ENCODE measurements at places on chromosomes 16 and 17.

- DNase-seq: no peak
Observed at GRCh38 chr17:49000943-49001342, 3.8 kb downstream of the IGF2BP1 start.

DNA sequence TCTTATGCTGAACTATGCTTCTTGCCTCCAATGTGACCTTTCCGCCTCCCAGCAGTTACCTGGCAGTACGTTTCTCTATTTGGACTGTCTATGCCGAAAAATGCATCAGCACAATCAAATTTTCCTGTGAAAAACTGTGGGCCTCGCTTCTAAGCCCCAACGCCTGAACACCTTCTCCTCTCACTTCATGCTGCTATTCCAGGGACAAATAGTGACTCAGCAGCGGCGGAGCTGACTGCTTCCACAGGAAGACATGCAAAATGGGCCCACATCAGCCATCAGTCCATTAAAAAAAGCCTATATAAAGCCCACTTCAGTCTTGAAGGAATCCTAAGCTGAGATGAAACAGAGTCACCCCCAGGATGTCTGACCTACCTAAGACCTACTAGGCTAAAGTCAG is 10.5 kb upstream of the PIP4K2B start:
- DNase-seq: no peak

- peak; percentile 60 for DNase-seq
Observed at GRCh38 chr17:19369846-19370492, 7.4 kb upstream of the B9D1 start.

DNA sequence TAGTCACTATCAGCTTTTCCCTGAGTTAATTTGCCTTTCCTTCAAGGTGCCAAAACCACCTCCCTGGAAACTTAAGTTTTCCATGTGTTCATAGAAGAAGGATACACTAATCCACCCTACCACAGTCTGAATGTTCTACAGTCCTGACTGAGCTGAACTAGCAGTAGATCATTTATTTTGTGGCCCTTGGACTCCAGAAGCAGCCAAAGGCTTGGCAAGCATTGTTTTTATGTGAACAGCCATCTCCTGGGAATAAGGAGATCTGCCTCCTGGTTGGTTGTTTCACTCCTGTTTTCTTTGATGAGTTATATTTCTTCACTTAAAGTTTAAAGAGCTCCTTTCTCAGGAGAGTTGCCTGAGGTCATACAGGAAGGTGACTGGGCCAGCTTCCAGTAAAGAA is 634.6 kb upstream of the SOX9 start:
- no peak for DNase-seq

- DNase-seq: no peak
Observed at GRCh38 chr17:62950067-62950466, 16.0 kb upstream of the TANC2 start.

GRCh38 chr16:88430524-88431446 is 22.3 kb upstream of the ZFPM1 start:
- peak; percentile 34 for DNase-seq

GRCh38 chr16:59597269-59597668 is 863.2 kb upstream of the GOT2 start:
- DNase-seq: no peak

DNA sequence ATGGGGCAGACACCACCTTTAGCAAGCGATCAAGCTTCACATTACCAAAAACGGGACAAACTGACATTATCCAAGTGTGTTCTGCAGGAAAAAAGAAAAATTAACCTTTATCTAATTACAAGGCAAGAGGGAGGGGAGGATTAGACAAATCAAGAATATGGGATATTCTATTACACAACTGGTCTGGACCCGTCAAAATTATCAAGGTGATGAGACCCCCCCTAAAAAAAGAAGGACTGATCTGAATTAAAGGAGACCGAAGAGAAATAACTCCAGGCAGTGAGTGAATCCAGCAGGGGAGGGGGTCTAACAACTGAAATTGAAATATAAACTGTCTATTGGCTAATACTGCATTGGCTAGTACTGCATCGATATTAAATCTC is 424 bp upstream of the NUBP1 start:
- no peak for DNase-seq

DNA sequence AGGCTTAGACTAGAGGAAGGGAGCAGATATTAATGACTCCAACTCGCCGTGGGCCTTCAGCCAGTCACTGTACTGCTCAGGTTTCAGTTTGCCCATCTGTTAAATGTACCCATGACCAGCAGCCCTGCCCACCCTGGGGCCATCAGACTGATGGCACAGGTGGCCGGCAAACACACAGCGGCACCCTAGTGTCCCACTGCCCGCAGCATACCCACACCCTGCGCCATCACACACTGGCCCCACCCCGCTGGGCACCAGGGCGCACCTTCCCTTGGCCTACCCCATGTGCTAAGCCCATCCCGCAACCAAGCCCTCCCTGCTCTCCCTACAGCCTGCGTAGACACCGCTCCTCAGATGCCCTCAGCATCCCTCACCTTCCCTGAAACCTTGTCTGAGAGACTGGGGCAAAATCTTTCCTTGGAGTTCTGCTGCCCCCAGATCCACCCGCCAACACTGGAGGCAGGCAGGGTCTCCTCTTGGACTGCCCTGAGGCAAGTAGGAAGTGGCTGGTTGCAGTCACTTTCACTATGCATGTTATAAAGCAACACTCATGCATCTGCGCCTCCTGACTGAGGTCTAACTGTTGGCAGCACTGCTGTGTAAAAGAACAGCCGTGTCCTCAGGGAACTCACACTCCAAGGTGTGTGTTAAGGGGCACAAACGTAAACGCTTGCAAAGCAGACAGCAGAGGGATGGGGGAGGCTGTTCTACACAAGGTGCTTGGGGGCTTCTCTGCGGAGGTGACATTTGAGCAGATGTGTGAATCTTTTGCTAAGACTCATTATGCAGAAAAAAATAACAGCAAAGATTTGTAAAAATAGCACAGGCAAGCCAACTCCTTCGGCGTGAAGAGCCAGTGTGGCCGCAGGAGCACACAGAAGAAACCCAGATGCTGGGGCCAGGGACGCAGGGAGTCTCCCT is 6.7 kb upstream of the BCAR1 start:
- no peak for DNase-seq

- DNase-seq: no peak
Observed at GRCh38 chr16:46627746-46628145, 6.6 kb upstream of the SHCBP1 start.

- DNase-seq: no peak
Observed at GRCh38 chr17:47280072-47280811, 26.6 kb downstream of the ITGB3 start.

DNA sequence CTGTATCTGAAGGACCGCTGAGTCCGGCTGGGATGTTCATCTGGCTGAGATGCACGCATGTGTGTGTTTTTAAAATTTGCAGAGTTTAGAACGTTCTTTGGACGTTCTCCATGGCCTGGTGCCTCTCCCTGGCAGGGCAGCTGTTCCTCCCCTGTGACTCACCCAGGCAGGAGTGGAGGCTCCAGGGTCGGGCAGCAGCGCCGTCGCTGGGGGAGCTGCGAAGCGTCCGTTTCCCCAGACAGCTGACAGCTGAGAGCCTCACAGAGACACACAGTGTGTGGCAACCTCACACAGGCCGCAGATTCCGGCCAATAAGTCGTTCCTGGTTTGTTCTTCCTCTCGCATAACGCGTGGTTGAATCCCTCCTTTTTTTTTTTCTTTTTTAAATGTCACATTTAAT is 80.6 kb downstream of the OR1D5 start:
- DNase-seq: no peak

GRCh38 chr16:85521552-85522307 is 91.4 kb upstream of the GSE1 start:
- DNase-seq: no peak

DNA sequence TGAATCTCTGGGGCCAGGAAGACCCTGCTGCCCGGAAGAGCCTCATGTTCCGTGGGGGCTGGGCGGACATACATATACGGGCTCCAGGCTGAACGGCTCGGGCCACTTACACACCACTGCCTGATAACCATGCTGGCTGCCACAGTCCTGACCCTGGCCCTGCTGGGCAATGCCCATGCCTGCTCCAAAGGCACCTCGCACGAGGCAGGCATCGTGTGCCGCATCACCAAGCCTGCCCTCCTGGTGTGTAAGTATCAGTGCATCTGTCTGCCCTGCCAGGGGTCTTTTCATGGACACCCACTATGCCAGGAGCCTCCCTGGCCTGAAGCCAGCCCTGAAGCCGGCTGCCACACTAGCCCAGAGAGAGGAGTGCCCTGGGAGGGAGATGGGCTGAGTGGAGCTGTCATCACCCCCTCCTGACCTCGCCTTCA is at the start of gene CETP:
CETP (plus strand) TSS at position 100 of the 431 bp plus-strand sequence; CDS start at position 130, 30 bp downstream.
- no peak for DNase-seq

DNA sequence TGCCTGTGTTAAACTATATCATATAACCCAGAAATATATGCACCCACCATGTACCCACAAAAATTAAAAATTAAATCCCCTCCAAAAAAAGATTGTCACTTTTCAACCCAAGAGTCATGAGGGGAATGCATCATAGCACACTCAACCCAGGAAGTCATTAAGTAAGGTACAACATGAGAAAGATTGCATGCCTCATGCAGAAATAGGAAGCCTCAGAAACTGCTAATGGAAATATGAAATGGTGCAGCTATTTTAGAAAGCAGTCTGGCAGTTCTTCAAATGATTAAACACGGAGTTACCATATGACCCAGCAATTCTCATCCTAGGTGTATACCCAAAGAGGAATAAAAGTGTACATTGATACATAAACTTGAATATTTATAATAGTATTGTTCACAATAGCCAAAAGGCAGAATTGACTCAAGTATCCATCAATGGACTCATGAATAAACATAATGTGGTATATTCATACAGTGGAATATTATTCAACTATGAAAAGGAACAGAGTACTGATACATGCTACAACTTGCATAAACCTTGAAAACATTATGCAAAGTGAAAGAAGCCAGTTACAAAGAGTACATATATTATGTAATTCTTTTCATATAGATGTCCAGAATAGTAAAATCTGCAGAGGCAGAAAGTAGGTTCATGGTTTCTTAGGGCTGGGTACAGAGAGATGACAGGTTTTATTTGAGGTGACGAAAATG is 70.4 kb downstream of the TMEM100 start:
- no peak for DNase-seq

DNA sequence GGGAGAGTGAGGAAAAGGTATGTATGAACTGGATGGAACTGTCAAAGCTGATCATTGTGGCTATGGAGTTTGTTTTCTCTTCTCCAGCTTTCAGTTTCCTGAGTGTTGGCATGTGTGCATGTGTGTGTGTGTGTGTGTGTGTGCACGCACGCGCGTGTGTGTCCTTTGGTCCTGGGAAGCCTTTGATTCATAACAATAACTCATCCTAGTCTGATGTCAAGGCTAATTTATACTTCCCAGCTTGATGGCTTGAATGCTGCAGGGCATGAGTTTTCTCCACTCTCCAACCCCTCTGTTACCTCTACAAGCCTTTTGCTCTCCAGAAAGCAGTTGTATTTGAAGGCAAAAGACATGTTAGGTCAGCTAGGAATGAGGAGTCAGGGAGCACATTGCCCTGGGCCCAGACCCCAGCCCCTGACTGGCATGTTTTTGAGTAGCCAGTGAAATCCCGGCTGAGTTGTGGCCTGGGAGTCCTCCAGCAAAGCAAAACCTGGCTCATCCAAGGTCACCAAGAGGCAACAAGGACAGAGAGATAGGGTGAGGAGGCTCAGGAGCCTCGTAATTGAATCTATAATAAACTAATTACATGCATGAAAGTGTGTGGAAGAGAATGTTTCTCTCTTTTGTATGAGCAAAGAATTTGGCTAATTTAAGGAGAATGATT is 8.9 kb upstream of the CDC42EP4 start:
- no peak for DNase-seq

Measured in activated CD4-positive, alpha-beta T cell treated with anti-CD3 and anti-CD28 coated beads, Interleukin-2, amount 10 ng/mL, durations not matched to agents 7 days and 5 days (primary cell).